SW 1271 (cell line): ENCODE measurements at places on chromosomes 2 and 18.

DNA sequence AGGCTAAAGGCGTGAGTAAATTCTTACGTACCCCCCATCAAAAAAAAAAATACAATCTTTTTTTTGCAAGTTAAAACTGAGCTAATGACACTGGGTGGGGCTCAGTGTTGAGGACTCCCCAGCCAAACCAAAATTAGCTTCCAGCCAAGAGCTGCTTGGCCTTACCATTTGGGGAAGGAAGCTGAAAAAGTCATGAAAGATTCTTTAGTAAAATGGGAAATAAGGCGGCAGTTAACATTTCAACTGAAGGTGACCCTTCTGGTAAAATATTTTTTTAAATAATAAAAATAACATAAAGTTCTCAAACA lies 16.4 kb downstream of the SMAD7 start:
- DNase-seq, result no peak

DNA sequence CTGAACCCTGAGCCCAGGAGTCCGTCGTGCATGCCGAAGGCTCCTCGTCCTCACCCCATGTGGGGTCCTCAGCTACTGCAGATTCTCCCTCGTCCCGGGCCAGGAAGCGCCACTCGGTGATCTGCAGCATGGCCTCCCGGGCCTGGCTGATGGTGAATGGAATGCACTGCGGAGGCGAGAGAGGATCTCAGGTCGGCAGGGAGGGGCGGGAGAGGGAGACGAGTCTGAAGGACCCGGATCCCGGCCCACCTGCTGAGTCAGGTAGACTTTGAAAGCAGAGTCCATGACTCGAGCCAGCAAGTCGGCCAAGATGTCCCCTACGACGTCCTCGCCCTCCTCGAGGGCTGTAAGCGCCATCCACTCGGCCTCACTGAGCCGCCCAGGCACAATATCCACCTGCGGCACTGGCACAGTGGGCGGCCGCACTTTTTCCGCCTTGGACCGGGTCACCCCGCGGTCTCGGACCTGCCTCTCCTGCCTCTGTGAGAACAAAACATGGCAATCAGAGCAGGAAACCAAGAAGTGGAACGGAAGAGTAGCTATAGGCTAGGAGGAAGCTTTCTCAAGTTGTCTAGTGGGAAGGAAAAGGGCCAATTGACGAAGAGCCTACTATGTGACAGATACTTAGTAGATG lies 5.5 kb downstream of the C2orf81 start:
- no peak for DNase-seq

GRCh38 chr2:137031731-137032130 lies 266.4 kb downstream of the THSD7B start:
- DNase-seq, result no peak

- DNase-seq, result no peak
Observed at GRCh38 chr18:12552879-12553242, 105.0 kb downstream of the SPIRE1 start.

GRCh38 chr2:149082735-149083134 lies 44.2 kb downstream of the LYPD6B start:
- no peak for DNase-seq

GRCh38 chr18:37313624-37314023 lies 252.0 kb downstream of the CELF4 start:
- no peak for DNase-seq

GRCh38 chr18:8381821-8382459 lies 227.3 kb upstream of the RAB12 start:
- no peak for DNase-seq

DNA sequence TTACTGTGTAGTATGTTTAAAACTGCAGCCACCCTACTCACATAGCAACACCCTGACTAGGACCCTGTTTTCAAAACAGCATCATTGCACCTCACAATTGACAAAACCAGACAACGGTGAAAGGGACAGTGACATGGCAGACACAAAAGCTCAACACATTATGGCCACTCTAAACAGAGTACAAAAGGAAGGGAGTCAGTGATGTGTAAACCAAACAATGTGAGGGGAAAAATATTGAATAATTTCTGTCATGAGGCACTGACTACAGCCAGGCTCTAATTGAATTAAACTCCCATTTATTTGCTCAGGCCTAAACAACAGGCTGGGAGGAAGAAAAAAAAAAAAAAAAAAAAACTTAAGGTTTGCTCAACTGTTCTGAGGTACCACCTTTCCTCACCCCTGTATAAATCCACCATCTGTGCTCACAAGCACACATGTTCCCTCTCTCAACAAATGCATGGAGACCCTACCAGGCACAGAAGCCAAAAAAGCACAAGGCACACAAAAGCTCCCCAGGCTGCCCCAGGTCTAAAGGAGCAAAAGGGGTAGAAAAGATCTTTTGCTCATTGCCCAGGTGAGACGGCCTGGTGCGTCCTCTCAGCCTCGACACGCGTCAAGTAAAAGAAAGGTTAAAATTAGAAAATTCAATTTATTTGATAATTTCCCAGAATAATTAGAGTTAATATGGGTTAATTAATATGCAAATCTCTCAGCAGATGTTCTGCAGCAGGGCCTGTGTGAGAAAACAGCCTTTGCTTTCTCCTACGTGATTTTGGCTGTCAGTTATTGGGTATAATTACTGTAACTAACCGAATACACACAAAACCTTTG lies 80.9 kb downstream of the ZEB2 start:
- no peak for DNase-seq

DNA sequence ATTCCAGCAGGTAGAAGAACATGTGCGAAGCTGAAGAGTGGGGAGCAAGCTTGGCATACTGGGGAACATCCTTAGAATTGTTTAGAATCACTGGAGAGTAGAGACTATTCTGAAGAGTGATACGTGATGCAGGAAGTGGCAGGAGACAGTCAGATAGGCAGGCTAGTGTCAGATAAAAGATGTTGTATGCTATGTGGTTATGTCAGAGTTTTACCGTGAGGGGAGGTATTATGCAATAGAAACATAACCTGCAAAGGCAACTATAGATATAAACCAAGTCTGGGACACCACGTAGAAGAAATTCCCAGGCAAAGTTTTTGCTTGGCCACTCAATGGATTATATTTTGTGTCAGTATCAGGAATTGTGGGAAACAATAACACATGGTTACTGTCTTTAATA lies 62.0 kb upstream of the ZSWIM2 start:
- DNase-seq, result no peak

- no peak for DNase-seq
Observed at GRCh38 chr2:217993138-217993537, 9.7 kb downstream of the TNS1 start.

DNA sequence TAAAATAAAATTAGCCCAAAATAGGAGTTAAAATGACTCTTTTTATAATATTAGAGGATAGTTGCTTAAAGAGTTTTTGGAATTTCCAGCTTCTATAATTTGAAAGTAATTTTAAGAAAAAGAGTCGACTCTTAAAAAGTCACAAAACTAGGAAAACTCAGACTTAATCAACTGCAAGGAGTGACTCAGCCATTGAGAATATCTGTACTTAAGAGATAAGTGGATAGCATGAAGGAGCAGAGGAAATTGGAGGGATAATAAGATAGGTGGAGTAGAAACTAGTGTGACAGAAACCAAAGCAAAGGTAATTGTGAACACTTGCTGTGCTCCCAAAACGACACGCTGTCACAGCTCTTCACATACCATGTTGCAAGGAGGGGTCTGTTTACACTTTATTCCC lies 8.4 kb downstream of the RSAD2 start:
- DNase-seq, result no peak

DNA sequence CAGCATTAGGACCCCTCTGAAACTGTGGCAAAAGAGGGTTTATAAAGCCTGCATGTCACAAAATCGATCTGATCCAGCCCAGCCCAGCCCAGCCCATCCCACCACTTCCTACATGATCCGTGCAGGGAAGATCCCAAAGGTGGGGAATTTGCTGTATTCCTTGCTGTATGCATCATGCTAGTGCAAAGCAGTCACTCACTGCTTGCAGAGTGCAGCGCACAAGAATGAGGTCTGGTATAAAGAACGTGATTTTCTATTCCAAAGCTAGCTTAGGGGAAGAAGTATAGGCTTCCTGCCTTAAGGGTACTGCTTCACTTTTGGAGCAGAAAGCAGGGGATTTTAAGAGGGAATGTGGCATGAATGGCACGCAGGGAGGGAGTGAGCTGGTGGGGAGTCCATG lies 18.9 kb upstream of the SERPINB11 start:
- no peak for DNase-seq

DNA sequence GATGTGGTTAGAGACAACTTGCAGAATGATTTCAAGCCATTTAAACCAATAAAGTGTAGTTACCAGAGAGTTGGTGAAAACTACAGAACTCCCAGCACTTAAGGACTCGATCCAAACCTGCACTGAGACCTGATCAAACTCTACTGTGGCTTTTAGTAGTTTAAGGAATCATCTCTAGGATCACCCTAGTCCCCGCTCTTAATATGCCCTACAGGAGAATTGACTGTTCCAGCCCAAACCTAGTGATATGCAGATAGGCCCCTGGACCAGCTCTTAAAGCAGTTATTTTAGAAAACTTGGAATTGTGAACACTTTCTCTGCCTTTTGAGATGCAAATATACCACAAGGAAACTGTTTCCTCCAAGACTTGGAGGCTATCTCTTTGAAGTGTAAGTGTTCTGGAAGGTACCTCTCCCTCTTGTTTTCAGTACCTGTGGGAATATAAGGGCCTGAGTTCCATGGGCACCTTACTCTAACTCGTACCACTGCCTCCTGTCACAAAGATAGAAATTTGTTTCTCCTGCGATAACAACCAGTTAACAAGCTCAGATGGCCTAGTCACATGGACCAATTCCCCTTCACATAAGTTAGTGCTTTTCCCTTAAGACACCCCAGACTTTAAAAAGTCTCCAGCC lies 1367.2 kb upstream of the SLC39A10 start:
- no peak for DNase-seq

DNA sequence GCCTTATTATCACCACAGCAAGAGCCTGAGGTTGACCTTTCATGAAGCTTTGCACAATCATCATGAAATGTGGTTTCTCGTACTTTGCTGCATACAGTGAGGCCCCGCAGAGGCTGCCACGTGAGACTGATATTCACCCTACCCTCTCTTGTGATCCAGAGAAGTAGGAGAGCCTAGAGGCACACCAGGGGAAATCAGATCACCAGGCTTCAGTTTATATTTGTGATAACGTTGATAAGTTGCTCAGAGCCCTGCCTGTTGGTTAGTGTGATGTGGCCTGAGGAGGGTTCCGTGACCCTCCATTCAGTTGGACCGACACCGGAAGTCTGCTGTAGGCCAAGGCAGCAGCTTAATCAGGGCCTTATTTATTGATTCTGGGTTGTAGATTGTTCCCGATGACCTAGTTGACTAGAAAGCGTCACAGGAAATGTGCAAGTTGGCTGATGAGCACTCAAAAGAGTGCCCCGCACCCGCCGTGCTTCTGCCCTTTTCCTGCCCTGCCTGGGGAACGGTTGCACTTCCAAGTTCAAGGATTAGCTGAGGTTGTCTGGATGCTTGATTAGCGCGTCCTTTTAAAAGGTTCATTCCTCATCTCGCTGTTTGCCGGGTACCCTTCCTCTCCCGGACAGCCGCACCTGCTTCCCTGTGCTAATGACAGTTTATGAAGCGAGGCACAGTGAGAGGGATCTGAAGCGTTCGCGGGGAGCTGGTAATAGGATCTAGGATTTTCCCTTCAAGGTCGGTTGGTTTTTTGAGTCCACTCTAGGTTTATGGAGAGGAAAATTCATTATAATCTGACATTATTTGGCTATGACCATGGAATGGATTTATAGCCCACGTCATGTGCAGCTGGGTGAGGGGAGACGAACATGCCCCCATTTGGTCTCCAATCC lies 146.4 kb downstream of the SH3RF3 start:
- no peak for DNase-seq

DNA sequence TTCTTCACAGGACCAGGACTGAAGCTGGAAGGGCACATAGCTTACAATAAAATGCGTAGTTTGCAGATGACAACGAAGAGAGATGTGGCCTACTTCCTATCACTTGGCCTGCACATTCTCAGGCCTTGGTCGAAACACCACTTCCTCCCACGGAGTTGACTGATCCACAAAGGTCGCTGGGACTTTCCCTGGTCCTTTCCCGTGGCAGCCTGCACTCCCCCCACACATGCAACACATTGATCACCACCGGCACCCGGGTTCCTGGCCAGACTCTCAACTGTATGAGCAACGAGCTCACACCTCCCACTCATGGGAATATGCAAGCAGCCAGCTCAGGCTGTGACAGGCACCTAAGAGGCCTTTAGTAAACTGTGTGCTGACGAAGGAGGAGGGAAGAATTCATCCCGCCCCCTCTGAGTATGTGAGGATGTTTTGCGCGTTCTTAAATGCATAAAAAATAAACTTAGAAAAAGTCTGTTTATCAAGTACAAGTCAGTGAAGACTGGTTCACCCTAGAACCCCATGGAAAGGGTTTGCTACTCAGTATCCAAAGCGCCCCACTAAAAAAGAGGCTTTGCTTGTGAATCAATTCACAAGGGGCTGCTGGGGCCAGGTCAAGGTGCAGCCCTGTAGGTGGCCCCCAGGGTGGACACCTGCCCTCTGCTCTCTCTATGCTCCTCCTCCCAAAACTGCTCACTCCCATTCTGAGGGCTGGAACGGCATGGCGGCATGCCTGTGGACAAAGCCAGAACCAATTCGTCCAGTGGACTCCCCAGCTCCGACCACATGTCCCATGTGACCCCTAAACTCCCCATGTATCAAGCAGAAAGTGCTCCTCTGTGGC lies 154.3 kb downstream of the EIPR1 start:
- no peak for DNase-seq

DNA sequence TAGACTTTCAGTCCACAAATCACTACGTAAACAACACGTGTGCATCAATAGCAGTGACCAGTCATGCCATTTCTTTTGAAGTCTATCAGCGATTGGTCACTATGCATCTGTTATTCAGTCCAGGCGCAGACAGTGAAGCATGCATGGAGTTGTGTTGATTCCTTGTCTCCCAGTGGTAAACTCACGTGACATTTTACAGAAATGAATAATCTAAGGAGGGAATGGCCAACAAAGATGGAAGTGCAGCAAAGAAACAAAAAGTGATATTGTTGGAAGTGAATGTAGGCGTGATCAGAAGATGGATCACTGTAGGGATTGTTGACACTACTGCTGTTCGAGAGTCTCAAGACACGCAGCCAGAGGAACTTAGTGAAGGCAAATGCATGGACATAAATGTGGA lies 317.8 kb upstream of the MGAT5 start:
- no peak for DNase-seq

GRCh38 chr2:60508339-60508917 lies 45.0 kb downstream of the BCL11A start:
- DNase-seq, result no peak

DNA sequence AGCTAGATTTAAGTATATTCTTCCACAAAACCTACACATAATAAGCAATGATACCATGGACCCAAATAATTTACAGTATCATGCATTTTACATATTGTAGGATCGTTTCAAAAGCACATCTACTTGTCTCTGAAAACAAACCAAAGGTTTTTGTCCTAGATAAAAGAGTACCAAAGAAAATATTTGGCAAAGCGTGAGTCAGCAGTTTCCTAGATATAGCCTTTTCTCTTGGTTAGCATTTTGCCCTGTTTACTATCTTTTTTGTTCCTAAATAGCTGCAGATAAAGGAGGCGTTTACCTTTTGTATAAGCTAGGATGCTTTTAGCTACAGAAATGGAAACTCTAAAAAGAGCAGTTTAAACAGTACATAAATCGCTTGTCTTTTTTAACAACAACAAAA lies 305.8 kb upstream of the GULP1 start:
- DNase-seq, result no peak
